Panc1 (cell line): ENCODE measurements at places on chromosomes 6 and 20. TPM values are rescaled to one million over a fixed set of nuclear protein-coding genes. Genes with fewer than 3 reads are reported as not detected.

DNA sequence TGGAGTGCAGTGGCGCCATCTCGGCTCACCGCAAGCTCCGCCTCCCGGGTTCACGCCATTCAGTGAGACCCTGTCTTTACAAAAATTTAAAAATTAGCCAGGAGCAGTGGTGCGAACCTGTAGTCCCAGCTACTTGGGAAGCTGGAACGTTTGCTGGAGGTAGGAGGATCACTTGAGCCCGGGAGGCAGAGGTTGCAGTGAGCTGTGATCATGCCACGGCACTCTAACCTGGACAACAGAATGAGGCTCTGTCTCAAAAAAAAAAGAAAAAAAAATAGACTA lies 5.7 kb upstream of the PARD6B start:
- peaks cover 78% of the 10 kb centered on the region for H3K4me1 ChIP-seq
- H3K27ac ChIP-seq = peak overlapping the region; percentile 100
- H3K27me3 ChIP-seq = no peaks in the 10 kb centered on the region

DNA sequence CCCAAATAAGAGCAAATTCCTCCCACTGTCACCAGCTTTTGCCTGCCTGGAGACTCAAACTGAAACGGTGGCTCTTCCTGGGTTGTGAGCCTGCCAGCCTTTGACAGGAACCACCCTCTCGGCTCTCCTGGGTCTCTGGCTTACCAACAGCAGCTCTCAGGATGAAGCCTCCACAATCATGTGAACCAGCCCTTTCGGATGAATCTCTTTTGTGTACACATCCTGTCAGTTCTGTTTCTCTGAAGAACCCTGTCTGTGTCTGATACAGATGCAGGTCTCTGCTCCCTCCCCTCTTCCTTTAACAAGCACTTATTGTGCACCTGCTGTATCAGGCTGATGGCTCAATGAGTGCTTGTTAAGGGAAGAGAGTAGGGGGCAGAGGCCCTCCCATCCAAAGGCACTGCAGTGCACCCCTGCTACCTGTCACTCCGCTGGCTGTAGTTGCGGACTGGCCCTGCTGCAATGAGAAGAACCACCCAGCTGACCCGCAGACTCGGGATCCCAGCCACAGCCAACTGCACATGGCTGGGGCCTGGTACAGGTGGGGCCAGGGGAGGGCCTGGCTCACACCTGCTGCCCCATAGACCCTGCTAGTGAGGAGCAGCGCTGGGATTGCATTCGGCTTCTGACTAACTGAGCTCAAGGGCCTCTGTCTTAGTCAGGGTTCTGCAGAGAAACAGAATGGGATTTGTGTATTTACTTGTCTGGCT lies 120.1 kb upstream of the PMEPA1 start:
- no peaks in the 10 kb centered on the region for H3K4me1 ChIP-seq
- DNase-seq = no peak
- H3K36me3 ChIP-seq = no peaks in the 10 kb centered on the region
- no peak overlapping the region for H3K27ac ChIP-seq
- no peak overlapping the region for H3K4me3 ChIP-seq
- H3K27me3 ChIP-seq = no peaks in the 10 kb centered on the region

DNA sequence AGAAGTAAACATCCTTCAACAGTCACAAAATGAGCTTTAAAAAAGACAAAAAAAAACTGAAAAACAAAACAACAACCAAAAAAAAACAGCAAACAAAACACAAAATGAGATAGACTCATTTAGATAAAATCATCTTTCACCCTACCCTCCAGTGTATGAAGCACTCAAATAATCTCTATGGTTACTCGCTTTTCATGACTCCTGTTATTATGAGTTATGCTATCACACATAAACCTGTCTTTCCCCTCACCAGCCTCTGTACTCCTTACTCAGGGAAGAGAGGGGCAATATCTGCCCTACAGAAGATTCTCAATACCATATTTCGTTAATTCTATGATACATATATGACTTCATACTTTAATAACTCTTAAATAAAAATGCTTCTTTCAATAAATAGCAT lies 158.2 kb downstream of the TPBG start:
- H3K4me1 ChIP-seq = no peaks in the 10 kb centered on the region
- H3K36me3 ChIP-seq = no peaks in the 10 kb centered on the region; the same call in 1 of the 2 replicates
- no peak overlapping the region for H3K27ac ChIP-seq
- no peak overlapping the region for H3K4me3 ChIP-seq
- H3K27me3 ChIP-seq = no peaks in the 10 kb centered on the region

GRCh38 chr6:119626884-119627619 lies 277.5 kb upstream of the MAN1A1 start:
- H3K27me3 ChIP-seq = no peaks in the 10 kb centered on the region
- H3K4me3 ChIP-seq = no peak overlapping the region
- no peaks in the 10 kb centered on the region for H3K36me3 ChIP-seq
- H3K4me1 ChIP-seq = no peaks in the 10 kb centered on the region
- no peak overlapping the region for H3K27ac ChIP-seq

DNA sequence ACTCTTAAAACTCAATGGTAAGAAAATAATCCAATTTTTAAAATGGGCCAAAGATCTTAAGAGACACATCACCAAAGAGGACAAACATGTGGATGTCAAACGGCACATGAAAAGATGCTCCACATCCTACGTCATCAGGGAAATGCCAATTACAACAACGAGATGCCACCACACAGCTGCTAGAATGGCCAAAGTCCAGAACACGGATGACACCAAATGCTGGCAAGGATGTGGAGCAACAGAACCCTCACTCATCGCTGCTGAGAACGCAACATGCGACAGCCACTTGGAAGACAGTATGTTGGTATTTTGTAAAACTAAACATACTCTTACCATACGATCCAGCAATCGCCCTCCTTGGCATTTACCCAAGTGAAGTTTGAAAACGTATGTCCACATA lies 132.8 kb upstream of the CDH4 start:
- no peak for DNase-seq
- no peak overlapping the region for H3K27ac ChIP-seq
- H3K4me3 ChIP-seq = no peak overlapping the region

DNA sequence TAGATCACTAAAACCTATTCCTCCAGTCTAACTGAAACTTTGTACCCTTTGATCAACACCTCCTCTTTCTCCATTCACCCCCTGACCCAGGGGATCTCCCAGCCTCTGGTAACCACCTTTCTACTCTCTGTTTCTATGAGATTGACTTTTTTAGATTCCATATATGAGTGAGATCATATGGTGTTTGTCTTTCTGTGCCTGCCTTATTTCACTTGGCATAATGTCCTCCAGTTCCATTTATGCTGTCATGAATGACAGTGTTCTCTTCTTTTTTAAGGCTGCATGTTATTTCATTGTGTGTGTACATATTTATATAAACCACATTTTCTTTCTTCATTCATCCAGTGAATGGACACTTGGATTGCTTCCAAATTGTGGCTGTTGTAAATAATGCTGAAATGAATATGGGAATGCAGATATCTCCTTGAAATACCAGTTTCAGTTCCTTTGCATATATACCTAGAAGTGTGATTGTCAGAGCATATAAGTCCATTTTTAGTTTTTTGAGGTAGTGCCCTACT lies 57.7 kb downstream of the DHX35 start:
- H3K27ac ChIP-seq = no peak overlapping the region
- H3K4me3 ChIP-seq = no peak overlapping the region

DNA sequence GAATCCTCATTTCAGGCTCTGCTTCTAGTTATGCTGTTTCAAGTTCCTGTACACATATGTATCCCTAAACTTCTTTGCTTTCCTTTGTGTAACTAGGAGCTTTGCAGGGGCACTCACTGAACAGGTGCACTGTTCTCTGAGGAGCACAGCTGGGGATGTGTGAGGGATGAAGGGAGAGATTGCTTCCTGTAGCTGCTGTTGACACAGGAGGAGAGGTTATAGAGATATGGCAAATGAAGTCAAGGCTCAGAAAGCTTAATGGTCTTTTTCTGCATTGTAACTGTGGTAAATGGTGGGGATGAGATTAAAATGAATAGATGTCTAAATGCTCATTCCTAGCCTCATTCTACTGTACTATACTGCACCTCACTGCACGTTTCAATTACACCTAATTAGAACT lies 454.3 kb downstream of the BTBD3 start:
- no peaks in the 10 kb centered on the region for H3K27me3 ChIP-seq
- H3K36me3 ChIP-seq = no peaks in the 10 kb centered on the region
- H3K4me3 ChIP-seq = no peak overlapping the region
- no peak for DNase-seq
- no peaks in the 10 kb centered on the region for H3K4me1 ChIP-seq
- no peak overlapping the region for H3K27ac ChIP-seq

GRCh38 chr6:20058912-20059311 lies 153.4 kb downstream of the MBOAT1 start:
- DNase-seq = no peak
- H3K36me3 ChIP-seq = no peaks in the 10 kb centered on the region
- peaks cover 2% of the 10 kb centered on the region; the same call in 1 of the 2 replicates for H3K27me3 ChIP-seq
- H3K4me1 ChIP-seq = no peaks in the 10 kb centered on the region
- H3K4me3 ChIP-seq = no peak overlapping the region

BPIFA1 gene
- not detected for total RNA-seq

GRCh38 chr6:158805698-158806377 lies 13.3 kb downstream of the EZR start:
- H3K27me3 ChIP-seq = no peaks in the 10 kb centered on the region
- H3K27ac ChIP-seq = no peak overlapping the region; the same call in 1 of the 2 replicates
- H3K36me3 ChIP-seq = peaks cover 22% of the 10 kb centered on the region
- DNase-seq = no peak
- no peak overlapping the region for H3K4me3 ChIP-seq

DNA sequence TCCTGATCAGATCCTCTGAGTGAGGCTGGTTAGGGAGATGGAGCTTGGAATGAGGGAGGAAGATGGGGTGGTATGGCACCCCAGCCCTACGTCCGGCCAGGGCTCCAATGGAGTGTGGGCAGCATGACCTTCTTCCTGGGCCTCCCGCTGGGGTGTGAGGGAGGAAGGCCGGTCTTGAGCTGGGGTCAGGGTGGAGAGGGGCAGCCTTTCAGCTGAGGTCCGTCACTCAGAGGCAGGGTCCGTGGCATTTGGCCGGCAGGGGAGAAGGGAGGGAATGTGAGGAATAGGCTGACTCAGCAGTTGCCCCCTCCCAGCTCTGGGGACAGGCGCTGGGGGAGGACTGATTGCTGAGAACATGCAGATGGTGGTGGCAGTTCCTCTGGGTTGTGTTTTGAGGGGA lies 25.5 kb upstream of the VEGFA start:
- DNase-seq = no peak
- no peaks in the 10 kb centered on the region for H3K36me3 ChIP-seq
- H3K27me3 ChIP-seq = no peaks in the 10 kb centered on the region
- no peaks in the 10 kb centered on the region; the same call in 1 of the 2 replicates for H3K4me1 ChIP-seq

PPP1R16B gene
- 0.92 TPM for total RNA-seq

DNA sequence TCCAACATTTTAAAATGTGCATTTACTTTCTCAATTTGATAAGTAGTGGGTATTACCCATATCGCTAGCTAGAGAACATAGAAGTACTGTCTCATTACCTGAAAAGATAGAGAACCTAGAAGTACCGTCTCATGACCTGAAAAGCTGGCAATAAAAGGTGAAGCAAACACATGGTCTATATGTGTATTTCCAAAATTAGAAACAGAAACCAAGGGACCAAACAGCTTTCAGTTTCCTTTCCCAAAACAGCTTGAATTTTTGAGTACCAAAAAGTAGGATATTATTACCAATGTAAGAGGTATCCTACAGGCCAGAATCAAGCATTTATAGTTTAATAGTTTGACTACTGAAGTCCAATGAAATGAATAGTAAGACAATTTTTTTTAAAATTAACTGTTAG lies 77.2 kb downstream of the KIF13A start:
- no peaks in the 10 kb centered on the region for H3K36me3 ChIP-seq
- no peaks in the 10 kb centered on the region for H3K27me3 ChIP-seq
- H3K4me1 ChIP-seq = no peaks in the 10 kb centered on the region
- no peak for DNase-seq

PTCHD4 gene
- not detected for total RNA-seq

GRCh38 chr6:85283436-85283835 lies 166.4 kb upstream of the NT5E start:
- H3K27me3 ChIP-seq = no peaks in the 10 kb centered on the region
- no peaks in the 10 kb centered on the region for H3K36me3 ChIP-seq
- H3K4me3 ChIP-seq = no peak overlapping the region
- no peak for DNase-seq
- no peaks in the 10 kb centered on the region for H3K4me1 ChIP-seq

- H3K27me3 ChIP-seq = no peaks in the 10 kb centered on the region
- peaks cover 48% of the 10 kb centered on the region for H3K4me1 ChIP-seq
- no peak for DNase-seq
- peak overlapping the region; percentile 62 for H3K4me3 ChIP-seq
- peak overlapping the region; percentile 75 for H3K27ac ChIP-seq
These were observed 2.3 kb downstream of the PXDC1 start for GRCh38 chr6:3749067-3749841.

PHACTR3 gene
- total RNA-seq = 0.10 TPM

DNA sequence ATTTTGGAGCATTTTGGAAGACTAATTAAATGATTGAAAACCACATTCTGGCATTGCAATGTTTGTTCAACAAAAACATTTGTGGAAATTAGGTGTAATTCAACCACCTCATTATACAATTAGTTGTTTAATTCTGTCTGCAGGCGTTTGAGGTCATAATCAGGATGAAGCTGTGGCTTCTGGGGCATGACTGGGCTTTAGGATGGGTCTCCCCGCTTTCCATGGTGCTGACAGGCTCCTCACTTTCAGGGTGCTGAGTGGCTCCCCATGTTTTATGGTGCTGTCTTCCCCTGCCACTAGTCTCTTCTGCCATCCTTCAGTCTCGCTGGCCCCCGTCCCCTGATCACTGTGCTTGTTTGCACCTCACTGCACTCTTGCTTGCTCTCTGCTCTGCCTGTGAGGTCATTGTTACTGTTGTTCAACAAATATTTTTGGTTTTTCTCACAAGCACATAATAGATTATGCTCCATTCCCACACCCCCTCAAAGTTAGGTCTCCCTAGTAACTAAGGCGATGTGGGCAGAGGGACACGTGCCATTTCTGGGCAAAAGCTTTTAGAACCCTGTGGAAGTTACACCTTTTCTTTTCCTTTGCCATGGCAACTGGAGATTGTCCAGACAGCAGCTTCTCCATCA lies 25.4 kb upstream of the ZNF831 start:
- no peak overlapping the region for H3K4me3 ChIP-seq
- H3K27ac ChIP-seq = no peak overlapping the region
- H3K36me3 ChIP-seq = no peaks in the 10 kb centered on the region
- no peak for DNase-seq

DNA sequence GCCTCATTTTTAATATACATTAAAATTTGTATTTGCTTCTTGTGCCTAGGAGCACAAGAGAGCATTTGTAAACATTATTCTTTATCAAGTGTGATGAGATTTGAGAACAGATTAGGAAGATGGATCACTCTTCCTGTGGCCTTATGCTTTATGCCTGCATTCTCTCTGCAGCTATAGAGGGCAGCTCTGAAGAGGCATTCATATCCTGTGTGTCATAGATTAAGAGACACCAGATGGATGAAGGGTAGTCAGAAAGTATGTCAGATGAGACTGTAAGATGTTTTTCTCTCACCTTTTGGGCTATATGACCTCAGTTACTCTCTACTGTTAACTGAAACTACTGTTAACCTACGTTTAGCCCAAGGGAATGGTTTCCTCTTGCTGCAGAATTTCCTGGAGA lies 61.4 kb downstream of the DNAH8 start:
- no peak for DNase-seq
- no peaks in the 10 kb centered on the region for H3K4me1 ChIP-seq
- no peak overlapping the region for H3K27ac ChIP-seq
- peaks cover 7% of the 10 kb centered on the region for H3K27me3 ChIP-seq
- H3K4me3 ChIP-seq = no peak overlapping the region

BEND3 gene
- total RNA-seq = 9.9 TPM
